ENCODE measurements at places on chromosomes 11 and 22. TPM values are rescaled to one million over a fixed set of nuclear protein-coding genes. Genes with fewer than 3 reads are reported as not detected.

- no peak for DNase-seq
These were observed 2.4 kb downstream of the VPS26B start for GRCh38 chr11:134226806-134227325.

GRCh38 chr11:93024369-93024768 lies 54.9 kb downstream of the MTNR1B start:
- peak; percentile 55 for DNase-seq

The FGF4 gene
- not detected for total RNA-seq

DNA sequence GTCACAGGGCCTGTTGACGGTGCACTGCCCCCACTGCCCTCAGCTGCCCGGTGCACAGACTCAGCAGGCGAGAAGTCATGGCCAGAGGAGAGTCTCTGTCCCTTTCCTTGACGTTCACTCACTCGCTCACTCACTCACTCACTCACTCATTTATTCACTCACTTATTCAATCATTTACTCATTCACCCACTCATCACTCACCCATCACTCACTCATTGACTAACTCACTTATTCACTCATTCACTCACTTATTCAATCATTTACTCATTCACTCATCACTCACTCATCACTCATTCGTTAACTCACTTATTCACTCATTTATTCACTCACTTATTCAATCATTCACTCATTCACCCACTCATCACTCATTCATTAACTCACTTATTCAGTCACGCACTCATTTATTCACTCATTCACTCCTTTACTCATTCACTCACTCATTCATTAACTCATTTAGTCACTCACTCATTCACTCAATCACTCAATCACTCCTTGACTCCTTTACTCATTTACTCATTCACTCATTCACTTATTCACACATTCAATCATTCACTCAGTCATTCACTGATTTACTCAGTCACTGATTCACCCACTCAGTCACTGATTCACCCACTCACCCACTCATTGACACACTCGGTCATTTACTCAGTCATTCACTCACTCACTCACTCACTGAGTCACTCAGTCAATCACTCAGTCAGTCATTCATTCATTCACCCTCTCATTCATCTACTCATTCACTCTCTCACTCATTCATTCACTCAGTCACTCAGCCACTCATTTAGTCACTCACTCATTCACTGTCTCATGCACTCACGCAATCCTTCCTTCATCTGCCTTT lies 1193.5 kb downstream of the BRD1 start:
- DNase-seq = no peak

GRCh38 chr22:38788021-38788816 lies 5.7 kb downstream of the DNAL4 start:
- peak; percentile 41 for DNase-seq

The NAALAD2 gene
- 0.88 TPM for total RNA-seq

The UCP3 gene
- total RNA-seq = 1.6 TPM

DNA sequence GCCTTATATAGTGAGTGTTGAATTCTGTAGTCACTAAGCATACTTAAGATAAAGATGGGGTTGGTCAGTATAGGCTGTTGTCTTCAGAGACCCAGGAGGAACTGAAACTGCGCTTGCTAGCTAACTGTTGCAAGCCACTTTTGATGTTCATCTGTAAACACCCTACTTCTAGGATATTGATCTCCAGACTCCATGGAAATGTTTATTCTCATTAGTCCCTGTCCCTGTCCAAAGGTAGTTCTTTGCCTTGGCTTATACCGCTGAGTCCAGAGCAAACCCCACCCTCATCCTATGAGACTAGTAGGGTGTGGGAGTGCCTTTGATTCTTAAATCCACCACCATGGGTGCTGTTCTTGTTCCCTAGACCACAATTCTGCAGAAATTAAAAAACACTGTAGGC lies 36.4 kb downstream of the DEPDC5 start:
- no peak for DNase-seq

DNA sequence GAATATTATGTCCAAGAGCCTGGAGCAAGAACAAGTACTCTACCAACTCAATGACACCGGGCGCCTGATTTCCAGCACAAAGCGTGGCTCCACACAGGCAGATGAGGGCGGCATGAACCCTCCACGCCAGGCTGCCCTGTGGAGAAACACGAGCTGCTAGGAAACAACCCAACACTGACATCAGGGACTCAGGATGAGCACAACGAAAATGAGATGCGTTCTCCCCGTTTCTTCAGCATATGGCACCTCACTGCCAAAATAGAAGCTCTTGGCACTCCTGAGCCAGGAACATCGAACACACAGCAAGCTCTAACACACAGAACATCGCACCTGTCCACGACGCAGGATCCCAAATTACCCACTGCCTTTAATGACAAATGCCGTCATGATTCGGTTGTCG lies 68.3 kb downstream of the NCAPD3 start:
- DNase-seq = no peak

DNA sequence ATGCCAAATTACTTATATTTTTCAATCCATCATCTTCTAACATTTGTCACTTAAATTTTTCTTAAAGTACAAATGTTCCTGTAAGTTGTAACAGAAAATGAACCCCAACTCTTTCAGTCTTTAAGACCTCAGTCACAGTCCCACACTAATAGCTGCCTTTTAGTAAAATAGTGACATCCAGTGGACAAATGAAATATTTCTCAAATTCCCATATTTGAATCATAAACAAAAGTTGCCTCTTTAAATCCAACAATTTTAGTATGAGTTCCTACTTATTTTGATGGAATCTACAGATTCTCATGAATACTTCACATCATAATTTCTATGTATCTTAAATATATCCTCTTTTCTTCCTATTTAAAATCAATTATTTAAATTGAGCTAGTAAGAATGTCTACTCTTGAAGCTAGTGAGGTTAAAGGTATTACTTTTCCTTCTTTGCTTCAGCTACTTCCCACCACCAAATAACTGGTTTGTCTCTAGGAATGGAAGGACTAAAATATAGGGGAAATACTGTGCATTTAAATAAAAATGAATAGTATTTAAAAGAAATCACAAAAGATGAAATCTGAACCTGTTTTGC lies 9.2 kb downstream of the LIN7C start:
- no peak for DNase-seq

The LYVE1 gene
- total RNA-seq = 0.27 TPM

DNA sequence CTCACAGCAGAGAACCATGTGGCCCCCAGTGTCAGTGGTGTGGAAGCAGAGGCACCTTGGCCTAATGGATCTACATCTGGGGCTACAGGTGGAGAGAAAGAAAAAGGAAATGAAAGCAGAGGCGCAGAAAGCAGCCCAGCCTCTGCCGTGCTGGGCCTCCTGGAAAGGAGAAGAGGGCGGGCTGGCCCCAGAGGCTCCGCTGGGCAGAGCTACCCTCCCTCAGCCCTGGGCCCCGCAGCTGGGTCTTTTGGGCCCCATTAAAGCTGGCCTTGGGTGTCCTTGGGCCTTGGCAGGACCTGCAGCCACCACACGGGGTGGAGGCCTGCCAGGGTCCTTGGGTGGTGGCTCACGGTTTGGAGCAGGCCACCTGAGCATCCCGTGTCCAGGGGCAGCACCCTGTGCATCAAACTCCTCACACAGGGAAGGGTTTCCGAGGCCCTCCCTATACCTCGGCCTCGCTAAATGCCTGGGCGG lies 31.6 kb upstream of the GAL start:
- no peak for DNase-seq

DNA sequence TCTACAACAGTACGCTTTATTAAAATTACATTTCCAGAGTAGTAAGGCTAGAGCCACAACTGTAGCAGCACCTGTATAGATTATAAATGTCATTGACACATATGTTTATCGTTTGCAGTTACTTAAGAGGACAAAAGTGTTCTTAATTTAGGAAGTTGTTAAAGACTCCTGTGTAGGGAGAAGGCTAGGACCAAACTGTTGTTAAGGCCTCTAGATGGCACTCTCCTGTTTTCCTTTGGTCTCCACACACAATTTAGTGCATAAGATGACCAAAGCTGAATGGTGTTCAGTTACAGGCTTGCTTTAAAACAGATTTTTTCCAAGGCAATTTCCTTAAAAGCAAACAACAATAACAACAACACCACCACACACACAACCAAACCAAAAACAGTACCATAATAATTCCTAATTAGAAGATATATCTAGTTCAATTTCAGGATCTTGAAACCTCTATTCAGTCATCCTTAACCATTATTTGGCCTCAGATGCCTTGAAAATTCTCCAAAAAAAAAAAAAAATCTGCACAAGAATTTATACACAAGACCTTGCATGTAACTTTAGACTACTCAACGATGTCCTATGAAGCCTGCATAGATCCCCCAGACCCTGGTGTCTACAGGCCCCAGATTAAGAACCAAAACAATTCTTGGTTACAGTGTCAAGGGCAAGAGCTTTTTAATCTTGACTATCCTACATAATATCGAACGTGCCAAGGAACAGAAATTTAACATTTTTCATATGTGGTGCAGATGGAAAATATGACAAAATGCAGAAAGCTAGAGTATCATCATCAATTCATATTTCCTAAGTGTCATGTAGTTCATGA lies 42.6 kb upstream of the APOA1 start:
- DNase-seq = peak; percentile 41

GRCh38 chr11:24805671-24806070 lies 308.8 kb downstream of the LUZP2 start:
- no peak for DNase-seq

GRCh38 chr11:19660076-19660475 lies 52.6 kb upstream of the NAV2 start:
- peak; percentile 85 for DNase-seq

GRCh38 chr11:7630002-7630401 lies 43.3 kb downstream of the CYB5R2 start:
- no peak for DNase-seq

The SPTBN2 gene
- total RNA-seq = 99.9 TPM

DNA sequence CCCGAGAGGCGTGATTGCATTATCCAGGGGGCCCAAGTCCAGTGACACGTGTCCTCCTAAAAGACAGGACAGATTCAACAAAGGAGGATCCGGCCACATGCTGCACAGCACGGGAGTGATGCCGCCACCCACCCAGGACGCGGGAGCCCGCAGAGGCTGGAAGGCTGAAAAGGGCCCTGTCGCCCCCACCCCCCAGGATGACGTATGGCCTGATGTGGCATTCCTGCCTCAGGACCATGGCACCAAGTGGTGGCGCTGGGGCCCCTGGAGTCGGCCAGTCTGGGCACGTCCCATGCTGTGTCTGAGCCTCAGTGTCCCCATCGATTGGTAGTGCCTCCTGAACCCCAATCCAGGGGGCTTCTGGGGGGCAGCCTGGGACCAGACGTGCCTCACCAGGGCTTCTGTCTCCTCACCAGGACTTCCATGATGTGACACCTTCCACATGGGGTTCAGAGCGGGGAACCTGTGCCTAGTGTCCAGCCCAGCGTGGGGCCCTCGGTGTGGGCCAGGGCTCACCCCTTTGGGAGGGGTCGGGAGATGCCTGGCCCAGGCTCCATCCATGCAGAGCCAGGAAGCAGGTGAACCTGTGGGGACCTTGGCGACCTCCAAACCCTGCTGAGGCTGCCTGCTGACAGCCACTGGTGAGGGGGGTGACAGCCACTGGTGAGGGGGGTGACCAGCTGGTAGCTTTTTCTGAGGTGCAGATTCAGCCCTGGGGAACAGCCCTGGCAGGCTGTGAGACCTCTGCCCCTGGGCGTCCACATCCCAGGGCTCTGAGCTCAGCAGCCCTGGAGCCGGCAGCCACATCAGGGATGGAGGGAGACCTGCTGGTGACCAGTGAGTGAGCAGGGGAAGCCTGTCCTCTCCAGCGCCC lies 75.3 kb downstream of the KCNQ1 start:
- DNase-seq = no peak

The KDM4E gene
- total RNA-seq = not detected

The FADS2 gene
- 222 TPM for total RNA-seq

DNA sequence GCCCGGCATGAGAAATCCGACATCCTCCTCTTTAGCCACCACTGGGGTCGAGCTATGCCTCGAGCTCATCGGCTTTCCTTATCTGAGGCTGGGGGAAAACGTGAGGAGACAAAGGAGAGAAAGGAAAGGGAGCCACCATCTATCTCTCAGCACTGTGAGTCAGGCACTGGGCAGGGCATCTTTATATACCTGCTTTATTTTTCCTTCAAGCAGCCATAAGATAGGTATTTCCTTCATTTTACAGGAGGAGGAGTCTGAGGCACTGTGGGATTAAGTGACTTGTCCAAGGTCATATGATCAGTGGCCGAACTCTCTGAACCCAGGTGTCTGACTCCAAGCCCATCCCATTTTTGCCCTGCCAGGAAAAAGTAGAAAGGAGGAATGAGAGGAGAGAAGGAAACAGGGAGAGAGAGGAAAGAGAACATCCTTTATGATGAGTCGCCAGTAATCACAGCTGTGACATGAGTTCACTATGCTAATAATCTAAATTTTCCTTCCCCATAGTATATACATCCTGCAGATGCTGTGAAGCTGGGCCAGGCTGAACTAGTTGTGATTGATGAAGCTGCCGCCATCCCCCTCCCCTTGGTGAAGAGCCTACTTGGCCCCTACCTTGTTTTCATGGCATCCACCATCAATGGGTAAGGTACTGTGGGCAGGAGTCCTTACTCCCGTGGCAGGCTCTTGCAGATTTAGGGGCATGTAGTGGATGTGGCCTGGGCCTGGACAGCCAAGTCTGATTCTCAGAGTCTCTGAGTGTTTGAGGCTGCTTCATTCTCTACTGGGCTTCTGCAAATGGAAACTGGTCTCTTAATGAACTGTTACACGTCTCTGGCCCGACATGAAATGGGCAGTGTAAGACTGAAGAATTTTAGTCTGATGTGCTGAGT lies 21.8 kb downstream of the NAT10 start:
- DNase-seq = no peak

GRCh38 chr11:69427337-69427736 lies 54.1 kb upstream of the LINC01488 start:
- no peak for DNase-seq

The CDC45 gene
- 10.5 TPM for total RNA-seq

DNA sequence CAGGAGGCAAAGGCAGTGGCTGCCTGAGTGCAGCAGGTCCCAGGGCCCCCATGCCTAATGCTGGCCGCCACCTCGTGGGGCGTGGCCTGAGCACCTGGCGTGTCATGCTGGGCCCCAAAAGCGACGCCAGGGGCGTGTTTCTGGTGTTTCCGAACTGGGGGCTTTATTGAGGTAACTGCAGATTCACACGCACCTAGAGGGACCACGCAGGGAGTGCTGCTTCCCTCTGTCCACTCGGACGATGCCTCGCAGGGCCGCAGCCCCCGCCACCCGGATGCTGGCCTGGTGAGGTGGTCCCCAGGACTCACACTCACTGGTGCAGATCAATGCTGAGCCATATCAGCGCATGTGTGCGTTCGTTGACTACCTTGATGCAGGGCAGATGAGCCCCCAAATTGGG lies 736.2 kb downstream of the BRD1 start:
- DNase-seq = no peak

The FDX1 gene
- 10.3 TPM for total RNA-seq

- DNase-seq = no peak
These were observed 4.8 kb downstream of the RTL6 start for GRCh38 chr22:44493206-44493605.

GRCh38 chr11:102850973-102851745 lies 7.8 kb upstream of the MMP3 start:
- peak; percentile 66 for DNase-seq

- DNase-seq = no peak
These were observed 201.3 kb downstream of the GRIK4 start for GRCh38 chr11:120712881-120713280.

GRCh38 chr11:96144553-96144952 lies 198.4 kb downstream of the MAML2 start:
- no peak for DNase-seq

- no peak for DNase-seq
These were observed 5.1 kb downstream of the CDC42BPG start for GRCh38 chr11:64839335-64839734.

The KRTAP5-9 gene
- not detected for total RNA-seq
